ENCODE measurements at places on chromosomes 4 and X.

DNA sequence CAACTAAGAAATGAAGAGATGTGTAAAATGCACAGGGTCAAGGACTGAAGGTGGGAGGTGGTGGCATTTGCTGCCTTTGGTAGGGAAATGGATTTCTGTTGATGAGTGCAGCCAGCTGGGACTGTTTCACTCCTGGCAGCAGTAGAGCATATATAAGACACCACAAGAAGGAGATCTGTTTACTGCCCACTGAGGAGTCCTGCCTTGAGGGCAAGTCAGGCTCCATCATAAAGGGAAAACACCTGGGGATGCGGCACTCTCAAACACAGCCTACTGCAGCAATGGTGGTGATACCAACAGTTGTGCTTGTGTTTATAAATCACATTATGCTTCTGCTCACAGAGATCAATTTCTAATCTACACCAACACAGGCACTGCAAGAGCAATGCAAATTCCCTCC, 222.1 kb downstream of the TACR3 start:
- no peak for DNase-seq

DNA sequence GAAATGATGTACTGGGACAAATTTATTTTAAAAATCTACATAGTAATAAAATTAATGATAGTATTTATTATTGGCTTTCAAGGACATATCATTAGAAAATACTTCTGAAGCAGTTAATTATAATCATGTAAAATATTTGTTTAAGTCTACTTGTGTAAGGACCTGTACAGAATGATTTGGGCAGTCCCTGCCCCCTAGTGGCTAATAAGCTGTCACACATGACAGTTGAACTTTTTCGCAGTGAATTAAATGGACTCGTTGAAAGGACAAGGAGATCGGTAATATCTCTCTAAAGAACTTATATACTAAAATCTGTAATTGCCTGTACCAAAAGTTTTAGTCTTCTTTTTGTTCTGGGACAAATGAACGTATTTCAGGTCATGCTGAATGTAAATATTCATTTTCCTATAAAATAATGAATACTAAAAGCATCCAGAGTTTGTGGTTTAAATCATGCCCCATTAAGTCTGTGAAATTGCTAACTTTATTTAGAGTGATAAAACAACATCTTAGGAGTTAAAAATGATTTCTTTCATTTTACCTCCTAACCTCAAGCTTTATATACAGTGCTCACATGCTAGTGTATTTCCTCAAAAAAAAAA, 13.6 kb downstream of the EXOC1 start:
- peak; percentile 70 for DNase-seq

DNA sequence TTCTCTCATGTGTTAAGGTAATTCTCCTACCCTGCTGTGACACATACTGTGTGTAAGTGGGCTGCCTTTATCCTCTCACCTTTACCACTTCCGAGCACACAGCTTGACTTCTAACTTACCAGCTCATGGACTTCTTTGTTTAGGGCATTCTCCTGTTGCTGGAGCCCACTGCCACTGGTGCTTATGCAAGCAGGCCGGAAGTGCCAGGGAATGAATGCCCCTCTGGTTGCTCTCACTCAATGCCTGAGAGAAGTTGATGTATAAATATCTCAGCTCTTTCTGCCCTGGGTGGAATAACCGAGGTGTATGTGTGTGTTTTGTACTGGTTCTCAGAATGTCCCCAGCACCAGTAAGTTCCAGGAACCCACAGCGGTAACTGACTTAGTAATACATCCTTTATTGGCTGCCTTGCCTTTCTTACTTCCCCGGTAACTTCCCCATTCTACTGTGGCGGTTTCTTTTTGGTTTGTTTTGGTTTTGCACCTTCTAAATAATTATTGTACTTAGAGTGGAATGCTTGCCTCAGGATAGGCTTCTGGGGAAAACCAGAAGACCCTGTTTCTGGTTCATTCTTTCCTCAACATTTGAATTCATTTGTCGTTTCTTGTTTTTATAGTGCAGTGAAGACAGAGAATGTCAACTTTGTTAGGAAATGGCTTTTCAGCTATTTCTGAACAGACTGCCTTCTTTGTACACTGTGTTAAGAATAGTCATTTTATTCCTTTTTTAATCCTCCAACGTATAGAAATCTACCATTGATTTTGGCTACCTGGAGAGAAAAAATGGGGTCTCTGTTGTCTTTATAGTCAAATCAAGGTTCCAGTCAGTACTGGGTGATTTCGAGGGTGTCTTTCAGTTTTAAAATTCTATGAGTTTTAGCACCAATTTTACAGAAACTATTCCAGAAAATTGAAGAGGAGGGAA, 45.4 kb downstream of the CXorf58 start:
- DNase-seq: no peak

GRCh38 chr4:121448231-121448630, 67.4 kb upstream of the QRFPR start:
- DNase-seq: no peak

DNA sequence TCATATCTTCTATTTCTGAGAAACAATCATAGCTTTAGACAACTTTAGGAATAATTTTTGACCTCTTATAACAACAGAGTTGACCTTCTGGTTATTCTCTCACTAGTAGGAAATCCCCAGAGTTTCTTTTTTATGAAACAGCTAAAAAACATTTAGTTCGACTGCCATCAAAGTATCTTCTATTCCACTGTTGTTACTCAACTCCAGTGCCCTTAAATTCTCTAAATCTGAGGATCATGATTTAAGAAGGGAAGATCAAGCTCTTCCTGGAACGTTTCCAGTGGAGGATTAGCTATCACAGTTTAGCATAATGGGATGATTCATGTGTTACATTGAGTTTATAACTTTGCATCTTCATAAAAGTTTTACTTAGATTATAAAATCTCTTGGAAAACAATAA, 134.9 kb upstream of the VEGFC start:
- DNase-seq: peak; percentile 94

- peak; percentile 98 for DNase-seq
These were observed 286.1 kb upstream of the TENM3 start for GRCh38 chr4:181957088-181957487.

DNA sequence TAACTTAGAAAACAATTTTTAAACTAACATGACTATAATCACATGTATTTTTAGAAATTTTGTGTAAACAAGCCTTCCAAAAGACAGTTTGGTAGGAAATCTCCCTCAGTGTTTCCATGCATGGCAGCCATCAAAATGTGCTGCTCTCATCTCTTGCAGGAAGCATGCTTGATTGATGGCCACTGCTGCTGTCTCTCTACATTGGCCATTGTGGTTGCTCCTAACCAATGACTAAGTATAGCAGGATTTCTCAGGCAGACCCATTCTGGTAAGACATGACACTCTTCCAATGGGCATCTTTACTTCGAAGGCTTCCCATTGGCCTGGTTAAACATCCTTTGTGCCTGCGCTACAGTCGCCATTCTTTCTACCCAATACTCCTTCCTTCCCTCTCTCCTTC, 78.9 kb upstream of the GUCY1A1 start:
- no peak for DNase-seq

DNA sequence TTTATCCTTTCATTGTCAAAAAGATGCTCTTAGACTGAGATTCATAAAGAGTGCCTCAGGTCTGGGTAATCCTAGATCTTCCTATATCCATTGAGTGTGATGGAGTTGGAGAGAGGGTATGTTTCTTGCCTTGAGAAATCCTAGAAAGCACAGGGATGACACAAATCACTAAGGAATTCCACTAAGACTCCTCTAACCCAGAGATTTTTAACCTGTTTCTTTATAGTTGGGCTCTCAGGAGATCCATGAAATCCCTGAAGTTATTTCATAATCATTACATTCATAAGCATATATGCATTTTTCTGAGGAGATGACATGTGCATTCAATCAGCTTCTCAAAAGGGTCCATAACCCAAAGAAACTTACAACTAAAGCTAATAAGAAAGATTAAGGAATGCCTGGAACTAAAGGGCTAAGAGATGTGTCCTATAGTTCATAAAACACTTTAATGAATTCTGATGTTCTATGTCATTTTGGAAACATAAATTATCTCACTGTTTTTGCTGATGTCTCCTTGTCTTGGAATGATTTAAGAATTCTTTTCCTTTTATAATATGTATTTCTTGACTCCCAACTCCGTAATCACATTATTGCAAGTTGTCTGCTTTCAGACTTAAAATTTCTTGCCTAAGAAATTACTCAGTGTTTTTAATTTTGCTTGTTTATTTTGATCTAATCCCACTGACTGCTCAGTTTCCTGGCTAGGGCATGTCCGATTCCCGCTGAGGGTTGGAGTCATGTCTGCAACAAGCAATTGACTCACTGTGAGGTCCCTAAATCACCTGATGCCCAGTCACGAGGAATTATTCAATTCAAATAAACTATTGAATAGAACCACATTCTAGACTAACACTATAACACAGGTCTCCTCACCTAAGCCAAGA, 2.8 kb upstream of the AMTN start:
- DNase-seq: peak; percentile 61

DNA sequence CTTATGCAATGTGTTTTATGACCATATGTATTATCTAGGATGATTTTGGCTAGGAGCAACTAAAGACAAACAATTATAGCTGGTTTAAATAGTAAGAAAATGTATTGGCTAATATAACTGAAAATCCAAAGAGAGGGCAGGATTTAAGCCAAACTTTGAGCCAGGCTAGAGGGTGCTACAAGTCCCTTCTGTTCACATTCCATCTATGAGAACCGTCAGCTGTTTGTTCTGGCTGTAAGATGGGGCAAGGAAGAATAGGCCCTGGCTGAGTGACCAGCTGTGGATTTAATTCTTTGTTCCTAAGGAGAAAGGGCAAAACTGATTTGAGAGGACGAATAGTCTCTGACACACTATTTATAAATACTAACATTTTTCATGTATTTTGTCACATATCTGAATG, 79.2 kb upstream of the UGT8 start:
- no peak for DNase-seq

GRCh38 chr4:8105306-8106100, 53.1 kb downstream of the ABLIM2 start:
- DNase-seq: no peak

DNA sequence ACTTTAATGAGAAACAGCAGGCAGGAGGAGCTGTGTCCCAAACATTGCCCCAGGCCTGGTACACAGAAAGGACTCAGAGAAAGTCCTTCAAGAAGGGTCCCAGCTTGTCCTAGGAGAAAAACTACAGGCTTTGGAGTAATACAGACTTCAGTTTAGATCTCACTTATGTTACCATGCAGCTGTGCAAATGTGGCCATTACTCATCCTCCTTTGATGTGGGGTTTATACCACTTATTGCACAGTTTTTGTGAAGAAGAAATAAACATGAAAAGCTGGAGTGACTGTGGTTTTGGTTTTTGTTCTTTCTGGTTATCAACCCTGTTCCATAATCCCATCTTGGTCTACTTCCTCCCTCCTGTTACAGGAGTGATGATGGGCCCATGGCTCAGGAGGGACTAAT, 8.1 kb upstream of the CYTL1 start:
- no peak for DNase-seq

- no peak for DNase-seq
These were observed 137.2 kb downstream of the MAGEC1 start for GRCh38 chrX:142040906-142041305.

DNA sequence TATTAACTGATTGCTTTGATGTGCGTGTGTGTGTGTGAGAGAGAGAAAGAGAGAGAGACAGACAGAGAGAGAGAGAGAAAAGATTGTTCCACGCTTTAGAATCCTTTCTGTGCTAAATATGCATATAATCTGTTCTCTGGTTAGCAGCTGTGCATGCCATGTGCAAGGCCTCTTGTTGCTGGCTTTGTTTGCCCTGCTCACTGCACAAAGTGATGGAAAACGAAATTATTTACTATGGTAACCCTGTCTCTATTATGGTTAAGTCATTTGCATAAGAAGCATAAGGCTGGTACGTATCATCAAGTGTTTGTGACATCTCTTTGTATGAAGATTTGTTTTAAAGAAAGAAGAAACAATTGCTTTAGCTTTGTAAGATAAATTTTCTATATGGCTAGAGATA, 190.2 kb upstream of the POF1B start:
- no peak for DNase-seq

DNA sequence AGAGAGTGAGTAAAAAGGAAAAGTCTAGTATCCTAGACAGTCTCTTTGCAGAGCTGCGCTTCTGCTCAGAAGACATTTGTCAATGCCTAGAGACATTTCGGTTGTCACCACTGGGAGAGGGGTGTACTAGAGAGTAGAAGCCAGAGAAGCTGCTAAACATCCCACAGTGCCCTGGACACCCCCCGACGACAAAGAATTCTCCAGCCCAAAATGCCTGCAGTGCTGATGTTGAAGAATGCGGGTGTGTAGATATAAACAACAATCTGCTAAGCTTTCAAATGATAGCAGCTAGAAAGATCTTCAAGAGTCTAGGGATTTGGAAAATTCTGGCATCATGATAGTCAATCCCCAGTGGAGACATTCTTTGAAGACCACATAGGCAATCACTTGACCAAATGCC, 90.1 kb downstream of the PALLD start:
- peak; percentile 85 for DNase-seq

DNA sequence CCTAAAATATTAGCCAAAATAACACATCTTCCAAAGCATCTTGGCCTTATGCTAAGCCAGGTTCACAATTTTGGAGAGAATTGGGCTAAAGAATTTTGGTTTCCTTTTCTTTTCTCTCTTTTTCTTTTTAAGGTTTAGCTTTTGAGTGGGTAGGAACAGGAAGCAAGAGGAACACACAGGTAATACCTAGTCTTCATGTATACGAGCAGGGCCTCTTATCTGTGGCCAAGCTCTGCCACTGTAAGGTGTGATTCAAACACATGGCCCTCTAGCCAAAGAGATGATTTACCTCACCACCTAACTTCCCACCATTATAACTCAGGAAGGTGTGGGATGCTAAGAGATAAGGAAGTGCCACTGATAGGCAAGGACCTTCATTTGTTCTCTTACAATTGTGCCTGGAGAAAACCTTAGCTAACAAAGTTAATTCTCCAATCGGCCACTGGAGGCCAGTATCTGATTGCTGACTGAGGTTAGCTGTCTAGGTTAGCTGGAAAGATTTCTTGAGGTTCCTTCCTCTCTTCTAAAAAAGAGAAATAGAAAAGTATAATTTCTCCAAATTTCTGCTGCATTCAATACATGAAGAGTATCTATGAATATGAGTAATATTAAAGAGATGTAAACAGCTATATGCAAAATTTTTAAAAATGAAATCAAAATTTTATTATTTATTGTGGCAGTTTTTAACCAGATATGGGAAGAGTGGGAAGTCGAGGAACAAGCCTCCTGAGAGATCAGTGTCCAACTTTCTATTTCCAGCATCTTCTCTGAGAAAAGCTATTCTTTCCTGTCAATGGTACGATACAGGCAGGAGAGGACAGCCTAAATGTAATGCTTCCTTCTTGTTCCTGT, 30.1 kb upstream of the BBS7 start:
- DNase-seq: peak; percentile 60

Measured in fibroblast of skin of scalp (primary cell).